ELF-1 (cell line): ENCODE measurements at places on chromosomes 11 and 22.

DNA sequence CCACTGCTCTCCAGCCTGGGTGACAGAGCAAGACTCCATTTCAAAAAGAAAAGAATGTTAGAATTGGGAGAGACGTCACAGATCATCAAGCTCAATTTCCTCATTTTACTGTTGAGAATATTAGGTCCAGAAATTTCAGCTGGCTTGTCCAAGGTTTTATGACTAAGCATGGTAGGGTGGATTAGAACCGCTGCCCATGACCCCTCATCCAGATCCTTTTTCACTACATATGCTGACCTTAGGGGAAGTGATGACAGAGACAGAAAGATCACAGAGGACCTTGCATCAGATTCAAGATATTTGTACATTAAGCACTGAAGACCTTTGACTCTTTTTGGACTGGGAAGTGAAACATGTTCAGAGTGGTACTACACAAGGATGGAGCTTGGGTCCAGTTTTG lies 134.5 kb downstream of the ADAMTS15 start:
- DNase-seq, result no peak

DNA sequence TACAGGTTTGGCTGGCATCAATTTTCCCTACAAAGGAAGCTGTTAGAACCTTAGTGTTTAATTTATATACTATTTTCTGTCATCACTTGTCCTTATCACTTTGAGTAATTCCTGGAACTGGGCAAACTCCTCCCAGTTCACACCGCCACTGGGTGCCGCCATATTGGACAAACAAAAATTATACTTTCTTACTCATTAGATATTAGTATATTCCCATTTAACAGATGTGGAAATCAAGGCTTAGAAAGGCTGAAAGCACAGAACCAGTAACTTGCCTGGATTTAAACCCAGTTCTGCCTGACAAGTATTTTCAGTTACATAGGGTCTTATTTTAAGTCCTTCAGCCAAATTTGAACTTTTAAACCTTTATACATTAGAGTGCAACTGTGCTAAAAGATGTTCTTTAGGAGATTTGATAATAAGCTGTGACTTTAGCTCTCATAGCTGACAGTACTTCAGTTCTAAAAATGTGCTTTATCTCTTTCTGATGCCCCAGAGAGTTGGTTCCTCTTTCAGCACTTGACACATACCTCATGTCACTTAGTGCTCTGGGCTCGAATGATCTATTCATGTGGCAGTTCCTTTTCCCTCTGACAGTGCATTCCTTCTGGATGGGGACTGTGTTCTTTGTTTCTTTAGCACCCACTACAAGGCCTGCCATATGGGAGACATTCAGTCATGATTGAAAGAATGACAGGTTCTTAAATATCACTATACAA lies 25.4 kb downstream of the COA4 start:
- DNase-seq, result no peak

DNA sequence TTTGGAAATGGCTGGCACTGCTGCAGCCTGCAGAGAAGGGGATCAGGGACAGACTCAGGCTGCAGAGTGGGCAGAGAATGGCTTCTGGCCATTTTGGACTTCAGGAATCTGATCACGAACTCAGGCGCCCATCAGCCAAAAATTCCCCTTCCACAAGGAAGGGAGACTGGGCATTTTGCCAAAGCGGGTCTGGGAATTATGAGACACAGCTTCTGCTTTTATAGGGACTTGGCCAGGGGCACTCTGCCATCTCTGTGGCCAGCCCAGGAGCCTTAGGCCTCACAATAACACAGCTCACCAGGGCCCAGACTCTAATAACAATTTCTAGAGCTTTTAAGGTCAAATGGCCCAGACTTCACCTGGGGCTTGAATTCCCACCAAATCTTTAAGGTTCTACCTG lies 74.7 kb downstream of the CHST1 start:
- DNase-seq, result no peak

DNA sequence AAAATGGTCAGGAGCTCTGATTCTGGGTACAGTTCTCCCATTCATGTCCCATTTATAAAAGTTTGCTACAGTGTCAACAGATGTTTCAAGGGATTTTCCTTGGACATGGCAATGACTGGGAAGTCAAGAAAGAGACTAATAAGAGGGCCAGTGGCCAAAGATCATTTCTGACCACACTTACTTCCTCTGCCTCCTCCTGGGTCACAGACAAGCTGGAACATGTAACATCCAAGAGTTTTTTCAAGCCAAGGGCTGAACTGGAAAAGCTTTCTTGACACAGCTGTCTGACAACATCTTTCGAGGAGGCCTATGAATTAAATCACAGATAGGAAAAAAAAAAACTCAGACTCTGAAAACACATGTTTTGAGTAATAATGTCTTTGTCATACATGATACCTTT lies 8.7 kb downstream of the COMMD9 start:
- no peak for DNase-seq

- no peak for DNase-seq
These were observed 16.0 kb downstream of the SLC35F2 start for GRCh38 chr11:107842412-107843100.

- peak; percentile 63 for DNase-seq
These were observed 20.8 kb upstream of the DLAT start for GRCh38 chr11:112004389-112004788.

- DNase-seq, result no peak
These were observed 3.3 kb upstream of the DDI1 start for GRCh38 chr11:104033134-104033533.
